ENCODE measurements at places on chromosomes 16 and 17.

- DNase-seq: no peak
Measured at GRCh38 chr16:79380995-79381602, 219.4 kb downstream of the MAF start.

- no peak for DNase-seq
Measured at GRCh38 chr17:7612294-7612640, 2.4 kb downstream of the FXR2 start.

- DNase-seq: no peak
Measured at GRCh38 chr16:1311738-1312466, 2.5 kb downstream of the UBE2I start.

DNA sequence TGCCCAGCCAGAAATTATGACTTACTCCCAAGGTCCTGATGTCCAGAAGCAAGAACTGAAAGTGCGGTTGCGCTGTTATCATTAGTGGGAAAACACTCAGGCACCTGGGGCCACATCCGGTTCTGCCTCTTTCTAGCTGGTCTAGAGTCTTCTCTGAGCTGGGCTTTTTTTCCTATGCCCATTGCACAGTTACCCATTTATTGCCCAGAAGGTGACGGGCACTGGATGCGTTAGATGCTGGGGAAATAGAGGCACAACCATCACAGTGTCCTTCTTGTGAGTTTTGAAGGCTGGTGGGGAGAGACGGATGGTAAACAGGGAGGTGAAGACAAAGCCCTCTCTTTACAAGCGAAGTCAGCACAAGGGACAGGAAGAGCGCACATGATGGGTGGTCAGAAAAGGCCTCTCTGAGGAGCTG lies 37.7 kb downstream of the PLCG2 start:
- DNase-seq: no peak

DNA sequence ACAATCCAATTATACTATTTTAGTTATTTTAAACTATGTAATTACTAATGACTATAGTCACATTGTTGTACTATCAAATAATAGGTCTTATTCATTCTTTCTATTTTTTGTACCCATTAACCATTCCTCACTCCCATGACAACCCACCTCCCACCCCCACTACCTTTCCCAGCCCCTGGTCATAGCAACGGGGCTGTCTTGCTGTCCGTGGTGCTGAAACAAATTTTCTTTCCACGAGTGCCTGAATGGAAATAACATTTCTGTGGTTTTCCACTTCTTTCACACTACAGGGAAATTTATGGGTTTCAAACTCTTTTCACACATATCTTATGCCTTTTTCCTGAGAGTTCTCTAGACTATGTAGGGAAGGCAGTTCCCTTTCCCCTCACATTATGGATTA lies 326.6 kb downstream of the PHKB start:
- no peak for DNase-seq

DNA sequence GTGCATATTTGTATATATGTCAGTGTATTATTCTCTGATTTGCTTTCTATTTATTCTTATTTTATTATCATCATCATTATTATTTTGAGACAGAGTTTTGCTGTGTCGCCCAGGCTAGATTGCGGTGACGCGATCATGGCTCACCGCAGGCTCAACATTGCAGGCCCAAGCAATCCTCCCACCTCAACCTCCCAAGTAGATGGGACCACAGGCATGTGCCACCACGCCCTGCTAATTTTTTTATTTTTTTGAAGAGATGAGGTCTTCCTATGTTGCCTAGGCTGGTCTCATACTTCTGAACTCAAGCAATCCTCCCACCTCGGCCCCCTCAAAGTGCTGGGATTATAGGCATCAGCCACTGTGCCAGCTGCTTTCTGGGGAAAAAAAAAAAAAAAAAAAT lies 8.4 kb upstream of the ARHGAP17 start:
- DNase-seq: no peak

GRCh38 chr17:34308371-34308770 lies 10.9 kb upstream of the CCL8 start:
- no peak for DNase-seq

- DNase-seq: no peak
Measured at GRCh38 chr17:81470944-81471817, 41.4 kb downstream of the ACTG1 start.

DNA sequence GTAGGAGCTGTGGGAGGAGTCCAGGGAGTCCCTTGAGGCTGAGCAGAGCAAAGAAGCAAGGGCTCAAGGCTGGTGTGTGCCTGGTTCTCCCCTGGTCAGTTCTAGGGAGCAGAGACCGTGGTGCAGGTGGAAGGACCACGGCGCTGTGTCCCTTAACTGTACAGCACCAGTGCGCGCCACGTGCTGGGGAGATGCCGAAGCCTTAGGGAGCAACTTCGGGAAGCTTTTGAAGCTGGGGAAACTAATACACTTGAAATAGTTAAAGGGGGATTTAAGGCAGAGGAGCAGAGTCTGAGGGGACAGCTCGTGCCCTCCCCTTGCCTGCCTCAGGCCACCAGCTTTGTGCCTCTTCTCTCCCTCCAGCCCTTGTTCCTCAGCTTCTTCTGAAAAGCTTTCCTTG lies 27.5 kb downstream of the MINK1 start:
- no peak for DNase-seq

DNA sequence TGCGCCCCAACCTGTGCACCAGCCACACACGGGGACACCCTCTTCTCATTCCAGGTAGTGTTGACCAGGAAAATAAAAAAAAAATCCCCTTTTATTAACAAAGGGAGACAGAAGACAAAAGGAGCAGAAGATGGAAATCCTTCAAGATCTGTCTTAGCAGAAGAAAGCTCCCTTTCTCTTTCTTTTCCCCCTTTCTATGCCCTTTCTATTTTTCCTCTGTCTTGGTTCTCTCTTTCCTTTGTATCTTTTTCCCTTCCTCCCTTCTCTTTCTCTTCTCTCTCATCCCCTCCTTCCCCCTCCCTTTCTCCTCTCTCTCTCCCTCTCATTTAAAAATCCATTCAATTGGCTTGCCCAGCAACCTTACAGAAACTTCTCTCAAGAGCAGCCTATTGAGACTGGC lies 254.1 kb upstream of the ZFHX3 start:
- DNase-seq: no peak

DNA sequence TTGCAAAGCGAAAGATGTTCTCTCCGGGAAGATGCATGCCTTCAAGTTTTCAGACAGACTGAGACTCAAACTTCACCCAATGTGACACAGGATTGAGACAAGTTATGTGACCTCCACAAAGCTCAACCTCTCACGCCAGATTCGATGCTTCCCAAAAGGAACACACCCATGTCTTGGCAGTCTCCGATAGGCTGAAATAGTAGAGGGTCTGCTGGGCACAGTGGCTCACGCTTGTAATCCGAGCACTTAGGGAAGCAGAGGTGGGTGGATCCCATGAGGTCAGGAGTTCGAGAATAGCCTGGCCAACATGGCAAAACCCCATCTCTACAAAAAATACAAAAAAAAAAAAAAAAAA lies 22.1 kb downstream of the ZFHX3 start:
- no peak for DNase-seq

DNA sequence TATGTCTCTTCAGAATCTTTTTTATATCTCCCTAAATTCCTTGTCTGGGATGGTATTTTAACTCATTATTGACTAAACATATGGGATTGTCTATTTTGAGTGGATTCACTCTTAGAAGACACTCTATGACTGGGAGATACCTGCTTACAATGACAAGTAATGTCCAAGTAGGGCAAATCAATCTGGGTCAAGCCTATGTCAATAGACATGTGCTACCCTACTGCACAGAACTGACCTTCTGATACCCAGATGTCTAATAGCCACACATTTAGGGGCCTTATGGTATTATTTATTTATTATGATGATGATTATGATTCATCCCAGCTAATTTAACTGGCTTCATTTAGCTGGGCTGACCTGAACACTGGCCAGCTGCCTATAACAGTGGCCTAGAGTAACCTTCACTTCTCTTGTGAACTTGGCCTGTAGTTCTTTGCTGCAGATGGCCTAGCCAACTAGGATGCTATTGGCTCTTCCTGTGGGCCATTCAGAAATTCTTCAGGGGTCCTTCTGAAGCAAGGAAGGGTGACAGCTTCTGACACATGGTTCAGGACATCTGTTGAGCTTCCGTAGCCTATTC lies 138.0 kb downstream of the ANKFN1 start:
- DNase-seq: no peak

DNA sequence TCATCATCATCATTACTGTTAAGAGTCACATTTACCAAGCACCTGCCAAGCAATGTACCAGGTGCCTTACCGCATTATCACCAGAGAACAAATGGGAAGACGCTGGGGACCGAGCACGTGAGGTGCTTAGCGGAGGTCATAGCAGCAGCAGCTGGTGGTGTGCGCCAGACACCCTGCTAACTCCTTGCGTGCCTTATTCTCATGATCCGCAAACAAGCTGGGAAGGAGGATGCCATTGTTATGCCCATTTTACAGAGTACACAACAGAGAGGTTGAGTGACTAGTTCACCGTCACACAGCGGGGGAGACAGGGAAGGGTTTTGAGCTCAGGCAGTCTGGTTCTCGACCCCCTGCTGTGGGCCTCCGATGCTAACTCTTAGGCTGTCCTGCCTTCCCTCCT lies 7.3 kb downstream of the ATP2A3 start:
- DNase-seq: no peak

GRCh38 chr17:62875296-62875695 lies 67.2 kb upstream of the MARCHF10 start:
- no peak for DNase-seq

GRCh38 chr16:82317411-82318167 lies 147.6 kb upstream of the MPHOSPH6 start:
- no peak for DNase-seq
